ENCODE measurements at places on chromosomes 7 and 10.
A peak's percentile ranks its signal among the peaks of the same experiment; 100 is the strongest.

GRCh38 chr10:131431533-131431932 lies 120.0 kb upstream of the TCERG1L start:
- DNase-seq = no peak

DNA sequence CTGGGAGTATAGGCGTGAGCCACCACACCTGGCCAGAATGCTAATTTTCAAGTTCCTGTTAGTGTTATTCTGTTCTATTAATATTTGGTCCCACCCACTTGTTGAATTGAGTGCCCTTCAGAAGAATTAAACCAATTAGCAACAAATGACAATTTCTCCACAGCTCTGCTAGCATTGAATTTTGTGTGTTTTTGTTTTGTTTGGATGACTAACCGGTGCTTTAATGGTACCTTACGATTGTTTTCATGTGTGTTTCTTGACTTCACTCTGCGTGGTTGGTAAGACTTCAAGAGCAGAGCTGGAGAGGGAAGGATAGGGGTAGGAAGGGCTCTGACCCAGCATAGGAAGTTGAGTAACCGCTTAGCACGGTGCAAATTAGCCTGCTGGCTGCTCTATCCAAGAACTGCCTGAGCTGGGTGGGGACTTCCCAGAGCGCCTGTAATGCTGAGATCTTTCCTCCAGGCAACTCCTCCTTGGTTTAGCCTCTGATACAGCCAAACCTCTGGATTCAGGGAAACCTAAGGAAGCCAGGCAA lies 4.6 kb downstream of the ARPC1B start:
- no peak for DNase-seq

DNA sequence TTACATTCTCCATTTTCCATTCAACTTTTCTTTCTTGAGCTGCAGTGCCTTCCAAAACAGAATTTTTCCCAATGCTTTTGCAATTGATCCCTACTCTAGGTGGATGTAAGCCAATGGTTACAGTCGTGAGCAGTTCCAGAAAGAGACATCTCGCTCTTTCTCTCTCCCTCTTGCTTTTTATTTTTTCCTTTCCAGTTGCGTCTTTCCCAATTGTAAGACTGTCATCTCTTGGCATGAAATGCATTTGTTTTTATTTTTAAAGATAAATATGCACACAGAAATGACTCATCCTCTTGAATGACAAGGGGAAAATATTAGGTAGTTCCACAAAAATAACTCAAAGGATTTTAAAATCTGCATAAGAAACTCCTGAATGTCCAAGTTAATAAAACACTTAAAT lies 25.1 kb downstream of the GLI3 start:
- no peak for DNase-seq

DNA sequence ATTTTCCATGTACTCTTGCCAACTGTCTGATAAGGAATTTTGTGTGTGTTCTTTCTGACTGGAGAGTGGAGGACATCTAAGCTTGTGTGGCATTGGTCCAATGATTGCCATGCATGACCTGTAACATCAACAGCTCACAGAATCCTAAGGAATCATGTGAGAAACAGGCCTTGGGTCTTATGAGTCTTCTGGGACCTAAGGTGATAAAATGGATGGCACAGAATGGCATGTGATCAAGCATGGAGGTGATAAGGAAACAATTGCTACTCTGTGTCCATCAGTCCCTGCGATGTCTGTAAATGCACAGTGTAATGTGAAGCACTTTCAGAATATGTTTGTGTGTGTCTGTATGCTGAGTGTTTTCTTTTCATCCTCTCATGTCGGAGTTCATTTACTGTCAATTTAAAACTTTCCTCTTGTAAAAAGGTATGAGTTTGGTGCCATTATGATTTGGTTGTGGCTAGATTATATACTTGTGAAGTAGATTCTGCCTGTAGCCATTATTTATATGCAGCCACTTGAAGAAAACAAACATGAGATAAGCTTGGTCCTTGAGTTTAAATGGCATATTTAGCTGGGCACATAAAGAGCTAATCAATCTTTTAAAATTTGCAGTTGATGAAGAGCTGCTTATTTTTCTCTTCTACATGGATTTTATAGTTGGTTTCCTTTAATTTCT lies 127.5 kb downstream of the VPS50 start:
- no peak for DNase-seq

DNA sequence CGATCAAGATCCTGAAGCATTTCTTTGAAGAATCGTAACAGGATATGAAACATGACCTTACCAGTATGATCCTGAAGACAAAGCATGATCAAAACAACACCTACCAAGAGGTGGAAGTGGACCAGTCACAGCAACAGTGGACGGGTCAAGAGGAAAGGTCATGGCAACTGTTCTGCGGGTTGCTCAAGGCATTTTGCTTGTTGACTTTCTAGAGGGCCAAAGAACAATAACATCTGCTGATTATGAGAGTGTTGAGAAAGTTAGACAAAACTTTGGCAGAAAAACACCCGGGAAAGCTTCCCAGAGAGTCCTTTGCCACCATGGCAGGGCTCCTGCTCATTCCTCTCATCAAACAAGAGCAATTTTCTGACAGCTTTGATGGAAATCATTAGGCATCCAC lies 65.6 kb upstream of the LRRC18 start:
- no peak for DNase-seq

DNA sequence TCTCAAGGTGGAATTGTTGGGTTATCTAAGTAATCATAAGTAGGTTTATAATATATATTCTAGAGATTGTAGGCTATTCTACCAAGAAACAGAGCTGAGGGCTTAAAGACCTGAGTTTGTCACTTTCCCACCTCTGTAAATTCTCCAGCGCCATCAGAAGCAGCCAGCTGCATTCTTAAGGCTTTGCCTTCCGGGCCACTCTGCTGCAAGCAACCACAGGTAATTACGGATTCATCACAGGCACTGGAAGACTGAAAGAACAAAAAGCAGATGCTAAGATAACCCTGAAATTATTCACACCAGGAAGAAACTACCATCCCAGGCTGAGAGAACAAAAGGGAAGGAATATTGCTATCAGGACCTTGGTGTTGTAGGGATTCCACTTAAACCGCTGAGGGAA lies 137.8 kb upstream of the JCAD start:
- DNase-seq = no peak

DNA sequence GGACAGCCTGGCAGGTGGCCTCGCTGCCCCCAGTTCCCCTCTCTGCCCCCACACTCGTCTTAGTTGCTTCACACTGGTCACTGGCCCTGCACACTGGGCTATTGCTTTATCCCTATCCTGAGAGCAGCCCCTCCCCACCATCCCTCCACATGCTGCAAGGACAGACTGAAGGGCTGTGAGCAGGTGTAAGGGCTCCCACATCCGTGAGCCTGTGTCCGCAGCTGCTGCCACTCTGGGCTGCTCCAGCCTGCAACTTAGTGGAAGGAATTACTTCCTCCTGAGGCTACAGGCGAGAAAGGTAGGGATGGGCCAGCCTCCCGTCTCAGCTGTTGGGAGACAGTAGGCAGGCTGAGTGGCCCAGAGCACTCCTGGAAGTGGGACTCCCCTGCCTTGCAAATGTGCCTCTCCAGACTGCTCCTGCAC lies 3.8 kb downstream of the RARRES2 start:
- no peak for DNase-seq

DNA sequence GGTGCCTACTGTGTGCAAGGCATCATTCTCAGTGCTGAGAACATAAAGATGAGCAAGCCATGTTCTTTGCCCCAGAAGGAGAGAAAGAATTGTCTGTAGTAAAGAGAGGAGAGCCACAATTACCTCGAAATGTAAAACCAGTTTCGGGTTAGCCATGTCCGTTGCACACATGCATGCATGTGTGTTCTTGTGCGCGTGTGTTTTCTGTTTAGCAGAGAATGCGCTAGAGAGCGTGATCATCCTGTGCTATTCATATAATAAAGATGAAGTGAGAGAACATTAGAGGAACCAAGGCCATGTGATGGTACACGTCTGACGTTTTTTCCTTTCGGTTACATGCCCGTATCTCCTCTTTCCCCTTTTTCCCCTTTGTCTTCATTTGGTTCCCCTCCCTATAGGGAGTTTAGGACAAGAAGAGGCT lies 158.2 kb downstream of the CELF2 start:
- no peak for DNase-seq

- no peak for DNase-seq
Observed at GRCh38 chr10:99395750-99396445, 34.5 kb downstream of the GOT1 start.

DNA sequence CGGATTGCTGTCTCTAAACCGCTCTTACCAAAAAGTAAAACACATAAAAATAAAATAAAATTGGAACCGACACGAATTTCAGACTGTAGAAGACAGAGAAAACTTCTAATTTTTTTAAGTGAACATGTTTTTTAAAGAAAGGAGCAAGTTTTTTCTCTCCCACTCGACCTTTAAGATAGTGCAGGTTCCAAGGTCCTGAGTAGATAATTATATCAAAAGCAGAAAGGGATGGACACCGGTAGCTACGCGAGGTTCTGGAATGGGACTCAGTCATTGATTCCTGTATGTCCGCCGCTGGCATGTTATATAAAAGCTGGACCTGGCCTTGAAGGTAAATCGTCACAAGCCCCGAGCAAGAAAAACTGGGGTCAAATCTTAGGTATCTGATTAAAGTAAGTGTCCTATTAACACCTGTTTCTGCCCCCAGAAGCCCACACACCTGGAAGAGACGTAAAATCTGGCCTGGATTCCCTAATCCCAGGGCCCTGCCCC lies 462 bp upstream of the CISD1 start:
- DNase-seq = no peak

- peak; percentile 38 for DNase-seq
Observed at GRCh38 chr7:30159698-30160143, 24.9 kb downstream of the MTURN start.

DNA sequence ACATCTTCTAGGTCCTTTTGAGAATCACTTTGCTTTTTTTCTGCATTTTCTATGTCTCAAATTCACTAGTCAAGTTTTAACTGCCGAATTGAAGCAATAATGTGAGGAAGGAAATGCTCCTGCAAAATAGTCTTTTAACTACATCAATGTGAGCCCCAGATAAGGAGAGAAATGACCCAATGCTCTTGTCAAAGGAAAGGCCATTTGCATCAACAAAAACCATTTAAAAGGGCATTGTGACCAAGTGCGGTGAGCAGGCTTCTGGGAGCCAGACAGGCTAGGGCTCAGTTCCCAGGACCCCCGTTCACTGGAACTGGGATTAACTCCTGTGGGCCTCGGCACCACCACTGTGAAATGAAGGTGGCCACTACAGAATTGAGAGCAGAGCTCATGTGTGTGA lies 127.9 kb upstream of the EEPD1 start:
- DNase-seq = no peak

DNA sequence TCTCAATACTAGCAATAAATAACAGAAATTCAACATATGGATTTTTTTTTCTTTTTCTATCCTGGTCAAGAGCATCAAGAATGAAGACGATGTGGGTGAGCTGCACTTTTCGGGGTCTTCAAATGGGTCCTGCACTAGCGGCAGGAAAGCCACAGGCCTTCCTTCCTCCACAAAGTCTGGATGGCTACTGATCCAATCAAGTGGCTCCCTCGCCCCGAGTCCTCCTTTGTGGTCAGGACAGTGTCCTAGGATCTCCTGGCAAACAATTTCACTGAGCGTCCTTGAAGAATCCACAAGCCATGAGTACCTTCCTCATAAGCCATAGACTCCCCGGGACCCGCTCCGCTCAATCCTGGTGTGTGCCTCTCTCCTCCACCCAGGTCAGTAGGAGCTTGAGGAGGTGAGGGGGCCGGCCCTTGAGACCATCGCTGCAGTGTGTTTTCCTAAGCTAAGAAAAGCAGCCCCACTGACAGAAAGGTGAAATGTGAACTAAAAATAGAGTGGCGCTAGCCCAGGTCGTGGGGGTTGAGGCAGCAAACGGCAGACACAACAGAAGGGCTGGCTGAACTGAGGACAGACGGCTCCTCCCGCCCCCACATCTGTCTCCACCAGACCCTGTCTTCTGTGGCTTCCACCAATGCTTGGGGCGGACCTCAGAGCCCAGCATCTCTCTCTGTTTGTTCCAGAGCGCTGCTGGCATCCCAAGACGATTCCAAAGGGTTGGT lies 202.3 kb downstream of the HERPUD2 start:
- DNase-seq = peak; percentile 71

DNA sequence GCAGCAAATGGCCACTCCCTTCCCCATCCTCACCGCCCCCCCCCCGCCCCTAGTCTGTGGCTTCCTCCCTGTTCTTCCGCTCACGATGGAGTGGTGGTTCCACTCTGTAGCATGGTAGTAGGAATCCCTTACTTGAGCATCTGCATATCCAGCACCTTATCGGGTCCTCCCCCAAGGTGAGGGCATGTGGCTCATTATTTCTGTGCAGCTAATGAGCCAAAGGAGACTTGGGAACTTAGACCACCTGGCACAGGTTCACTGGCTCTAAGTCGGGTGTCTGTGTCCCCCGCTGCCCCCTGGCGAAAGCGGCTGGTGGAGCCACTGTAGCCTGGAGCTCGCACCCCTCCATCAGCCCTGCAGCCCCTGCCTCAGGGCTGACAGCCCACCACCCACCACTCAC lies 22.8 kb upstream of the GPR26 start:
- no peak for DNase-seq

DNA sequence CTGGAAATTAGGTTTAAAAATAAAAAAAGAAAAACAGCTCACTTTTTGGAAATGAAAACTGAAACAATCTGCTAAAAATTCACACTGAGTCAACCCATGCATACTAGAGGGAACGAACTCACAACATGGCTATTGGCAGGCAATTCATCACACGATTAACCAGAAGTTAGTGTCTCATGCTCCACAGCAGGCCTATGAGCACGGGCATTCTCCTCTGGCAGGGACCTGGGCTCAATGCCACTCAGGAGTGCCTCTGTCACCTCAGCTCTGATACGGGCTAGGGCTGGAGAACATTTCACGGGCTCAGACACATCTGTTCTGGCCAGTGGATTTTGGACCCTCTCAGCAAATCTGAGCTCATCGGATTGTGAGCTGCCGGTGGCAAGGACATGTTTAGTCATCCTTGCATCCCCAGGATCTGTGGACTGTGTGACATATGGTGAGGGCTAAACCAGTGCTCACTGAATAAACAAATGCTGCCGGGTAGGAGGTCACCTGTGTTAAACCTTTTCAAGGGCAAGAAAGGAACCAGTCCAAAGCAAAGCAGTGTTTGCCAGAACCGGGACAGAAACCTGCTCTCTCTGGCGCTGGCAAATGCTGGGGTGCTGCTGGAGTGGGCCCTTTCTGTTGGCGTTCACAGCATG lies 40.1 kb downstream of the POLR3A start:
- DNase-seq = peak; percentile 91

DNA sequence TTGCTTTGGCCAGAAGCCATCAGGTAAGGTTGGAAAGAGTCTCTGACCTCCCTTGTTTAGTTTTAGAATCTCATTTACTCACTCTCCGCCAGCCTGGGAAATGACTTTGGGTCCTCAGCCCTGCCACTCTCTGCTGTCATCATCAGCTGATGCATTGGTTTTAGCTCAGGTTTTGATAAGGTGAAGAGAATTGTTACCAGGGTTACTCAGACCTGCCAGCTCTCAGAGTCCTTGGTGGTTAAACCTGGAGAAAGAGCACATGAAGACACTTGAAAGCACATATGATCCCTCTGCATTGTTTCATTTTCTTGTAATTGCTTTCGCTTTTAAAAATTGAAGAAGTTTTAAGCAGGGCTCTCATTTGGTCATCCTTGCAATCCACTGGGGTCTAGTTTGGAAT lies 4.0 kb upstream of the CROT start:
- no peak for DNase-seq
